ENCODE measurements at places on chromosomes 4 and X. TPM values are rescaled to one million over a fixed set of nuclear protein-coding genes. Genes with fewer than 3 reads are reported as not detected.

SLC10A6 gene
- total RNA-seq, result under 0.01 TPM

SPANXC gene
- not detected for total RNA-seq

BEX2 gene
- total RNA-seq, result 0.38 TPM

CLDN22 gene
- not detected for total RNA-seq

GPM6B gene
- total RNA-seq, result 2.4 TPM

ENPEP gene
- total RNA-seq, result under 0.01 TPM

ALAS2 gene
- not detected for total RNA-seq

MAGEC3 gene
- total RNA-seq, result 0.09 TPM

IL15 gene
- 2.5 TPM for total RNA-seq

BEND4 gene
- 0.19 TPM for total RNA-seq

BTK gene
- total RNA-seq, result 0.09 TPM
